Ascending aorta (tissue), 2 donors: ENCODE measurements at places on chromosomes 6 and 20.
A peak's percentile ranks its signal among the peaks of the same experiment; 100 is the strongest.

GRCh38 chr6:157535340-157536222, 154.6 kb downstream of the ZDHHC14 start:
- no peak overlapping the region for H3K27ac ChIP-seq
- H3K4me1 ChIP-seq: peaks cover 6% of the 10 kb centered on the region
- no peaks in the 10 kb centered on the region for H3K36me3 ChIP-seq

DNA sequence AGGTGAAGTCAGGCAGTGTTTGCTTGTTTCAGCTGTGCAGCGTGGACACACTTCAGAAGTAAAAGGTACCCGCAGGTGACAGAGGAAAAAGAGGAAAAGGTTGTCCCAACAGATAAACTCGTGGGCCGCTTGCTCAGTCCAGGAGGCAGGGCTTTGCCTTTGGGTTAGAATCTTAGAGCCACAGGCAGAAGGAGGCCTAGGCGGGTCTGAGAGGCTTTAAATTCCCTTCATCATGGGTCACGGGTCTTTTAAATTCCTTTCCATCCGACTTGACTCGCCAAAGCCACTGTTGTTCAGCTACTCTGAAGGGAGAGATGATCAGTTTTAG, 48.2 kb downstream of the AGPAT4 start:
- no peak overlapping the region for H3K4me3 ChIP-seq
- H3K27ac ChIP-seq: no peak overlapping the region
- no peaks in the 10 kb centered on the region for H3K4me1 ChIP-seq
- no peaks in the 10 kb centered on the region for H3K36me3 ChIP-seq

DNA sequence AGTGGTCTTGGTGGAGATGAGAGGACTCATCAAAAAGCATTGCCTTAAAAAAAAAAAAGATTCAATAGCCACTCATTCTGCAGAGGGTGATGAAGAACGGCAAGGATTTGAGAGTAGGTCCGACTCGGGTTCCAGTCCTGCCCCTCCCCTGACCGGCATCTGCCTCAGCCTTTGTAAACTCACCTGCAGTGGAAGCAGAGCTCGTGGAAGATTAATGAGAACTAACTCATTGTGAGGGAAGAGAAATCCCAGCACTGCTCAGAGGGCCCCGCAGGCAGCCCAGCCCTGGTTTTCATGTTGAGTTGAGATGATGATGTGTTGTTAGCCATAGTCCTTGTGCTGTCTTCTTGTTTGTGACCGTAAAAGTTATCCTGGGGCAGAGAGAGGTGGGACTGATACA, 59.4 kb downstream of the GCNT2 start:
- no peaks in the 10 kb centered on the region for H3K27me3 ChIP-seq
- no peak overlapping the region for H3K4me3 ChIP-seq
- DNase-seq: no peak
- H3K27ac ChIP-seq: no peak overlapping the region
- no peaks in the 10 kb centered on the region for H3K36me3 ChIP-seq

GRCh38 chr6:91291071-91291470, 704.2 kb upstream of the MAP3K7 start:
- H3K4me1 ChIP-seq: no peaks in the 10 kb centered on the region
- H3K27me3 ChIP-seq: no peaks in the 10 kb centered on the region
- no peak for DNase-seq

DNA sequence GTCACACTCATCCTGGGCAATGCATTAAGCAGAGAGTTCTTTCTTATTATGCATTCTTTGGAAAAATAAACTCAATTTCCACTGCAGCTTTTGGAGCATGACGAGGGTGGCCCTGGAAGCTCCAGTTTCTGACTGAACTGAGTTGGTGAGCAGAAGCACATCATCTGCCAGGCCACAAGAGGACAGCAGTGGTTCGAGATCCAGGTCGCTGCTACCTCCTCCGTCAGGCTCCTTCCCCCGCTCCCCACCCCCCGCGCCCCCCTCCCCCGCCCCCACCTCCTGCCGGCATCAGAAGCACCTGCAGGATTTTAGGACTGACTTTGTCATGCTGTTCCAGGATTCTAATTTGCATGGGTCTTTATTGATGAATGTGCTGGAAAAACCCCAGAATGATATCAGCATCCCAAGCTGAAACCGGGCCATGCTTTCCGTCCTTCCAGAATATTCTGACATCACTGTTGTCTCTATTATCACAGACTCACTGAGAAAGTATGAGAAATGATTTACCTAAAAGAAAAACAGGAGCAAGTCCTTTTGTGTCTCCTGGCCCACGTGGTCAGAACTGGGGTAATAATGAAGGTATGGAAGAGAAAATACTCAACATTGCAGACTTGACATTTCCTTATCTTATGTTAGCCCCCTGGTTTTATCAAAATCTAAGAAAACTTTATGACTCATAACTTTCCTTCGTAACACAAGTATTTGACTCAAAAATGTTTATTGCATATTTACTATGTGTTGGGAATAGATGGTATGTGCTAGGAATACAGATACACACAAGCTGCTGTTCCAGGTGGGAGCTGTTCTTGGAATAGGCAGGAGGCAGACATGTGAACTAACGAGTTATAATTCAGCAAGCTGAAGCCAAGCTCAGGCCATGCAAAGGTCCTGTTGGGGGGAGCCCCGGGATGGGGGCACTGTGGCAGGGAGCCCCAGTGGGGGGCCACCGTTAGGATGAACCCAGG, 220.2 kb upstream of the EXOC2 start:
- no peak for DNase-seq
- no peaks in the 10 kb centered on the region for H3K36me3 ChIP-seq
- H3K4me3 ChIP-seq: no peak overlapping the region
- H3K27me3 ChIP-seq: no peaks in the 10 kb centered on the region
- no peaks in the 10 kb centered on the region for H3K4me1 ChIP-seq

DNA sequence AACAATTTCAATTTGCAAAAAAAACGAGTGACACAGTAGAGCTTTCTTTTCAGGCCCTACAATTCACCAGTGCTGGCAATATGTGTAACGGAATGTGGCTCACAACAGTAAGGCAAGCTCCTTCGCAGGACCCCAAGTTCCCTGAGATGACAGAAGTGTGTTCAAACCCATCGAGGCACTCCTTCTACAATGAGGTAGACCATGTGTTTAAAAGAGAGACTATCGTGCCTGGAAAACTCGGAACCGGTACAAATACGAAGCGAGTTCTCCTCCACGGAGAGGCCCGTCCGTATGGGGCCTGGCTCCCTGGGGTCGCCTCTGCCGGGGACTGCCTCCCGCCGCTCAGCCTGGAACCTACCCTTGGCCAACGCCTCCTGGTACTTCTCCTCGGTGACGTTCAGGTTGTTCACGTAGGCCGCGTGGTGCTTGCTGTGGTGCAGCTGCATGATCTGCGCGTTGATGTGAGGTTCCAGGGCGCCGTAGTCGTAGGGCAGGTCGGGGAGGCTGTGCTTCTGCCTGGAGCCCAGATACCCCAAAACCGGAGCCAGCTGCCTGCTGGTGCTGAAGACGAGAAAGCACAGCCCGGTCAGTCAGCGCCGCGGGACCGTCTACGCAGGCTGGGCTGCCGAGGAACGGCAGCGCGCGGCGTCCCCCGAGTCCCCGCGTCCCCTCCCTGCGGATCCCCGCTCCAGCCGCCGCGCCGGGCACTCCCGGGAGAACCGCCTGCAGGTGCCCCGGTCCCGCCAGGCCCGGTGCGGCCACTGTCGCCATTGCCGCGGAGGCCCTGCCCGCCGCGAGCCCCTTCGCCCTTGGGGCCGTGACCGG, 526 bp downstream of the SOD2 start:
- peak overlapping the region; percentile 94 for H3K27ac ChIP-seq
- peak; percentile 80 for DNase-seq
- H3K4me3 ChIP-seq: peak overlapping the region; percentile 74
- no peaks in the 10 kb centered on the region for H3K27me3 ChIP-seq
- H3K4me1 ChIP-seq: peaks cover 8% of the 10 kb centered on the region

DNA sequence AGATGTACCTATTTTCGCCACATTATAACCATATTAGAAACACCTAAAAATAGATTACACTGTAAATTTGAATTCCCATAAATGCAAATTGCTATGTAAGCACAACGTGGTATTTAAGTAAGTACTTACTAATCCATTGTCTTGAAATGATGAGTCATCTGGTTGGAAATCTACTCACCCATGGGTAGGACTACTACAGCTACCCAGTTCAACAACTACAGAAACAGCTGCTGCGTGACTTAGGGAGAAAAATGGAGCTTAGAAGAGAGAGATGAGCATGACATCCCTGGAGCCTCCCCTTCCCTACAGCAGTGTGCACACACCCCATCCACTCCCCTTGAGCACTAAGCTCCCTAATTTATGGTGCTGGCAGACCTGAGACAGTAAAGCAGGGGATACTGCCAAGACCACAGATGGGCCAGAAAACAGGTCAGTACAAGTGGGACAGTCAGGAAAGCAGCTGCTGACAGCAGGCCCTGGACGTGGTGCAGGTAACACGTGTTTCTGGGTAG, 26.9 kb downstream of the RRAGD start:
- H3K36me3 ChIP-seq: no peaks in the 10 kb centered on the region
- DNase-seq: no peak
- no peaks in the 10 kb centered on the region for H3K27me3 ChIP-seq
- H3K4me1 ChIP-seq: no peaks in the 10 kb centered on the region
- no peak overlapping the region for H3K4me3 ChIP-seq

- H3K27me3 ChIP-seq: no peaks in the 10 kb centered on the region
- no peaks in the 10 kb centered on the region for H3K4me1 ChIP-seq
- H3K4me3 ChIP-seq: no peak overlapping the region
Measured at GRCh38 chr6:6867404-6867799, 240.4 kb upstream of the RREB1 start.

- H3K4me1 ChIP-seq: peaks cover 19% of the 10 kb centered on the region
- H3K4me3 ChIP-seq: peak overlapping the region; percentile 89
- H3K36me3 ChIP-seq: no peaks in the 10 kb centered on the region
- no peak for DNase-seq
- peak overlapping the region; percentile 13 for H3K27ac ChIP-seq
Measured at GRCh38 chr6:46486181-46486580, 5.1 kb downstream of the RCAN2 start.

GRCh38 chr20:57959589-57959988, 249.8 kb upstream of the PMEPA1 start:
- H3K4me3 ChIP-seq: no peak overlapping the region
- H3K27me3 ChIP-seq: no peaks in the 10 kb centered on the region
- H3K27ac ChIP-seq: no peak overlapping the region
- H3K36me3 ChIP-seq: no peaks in the 10 kb centered on the region
- DNase-seq: no peak

DNA sequence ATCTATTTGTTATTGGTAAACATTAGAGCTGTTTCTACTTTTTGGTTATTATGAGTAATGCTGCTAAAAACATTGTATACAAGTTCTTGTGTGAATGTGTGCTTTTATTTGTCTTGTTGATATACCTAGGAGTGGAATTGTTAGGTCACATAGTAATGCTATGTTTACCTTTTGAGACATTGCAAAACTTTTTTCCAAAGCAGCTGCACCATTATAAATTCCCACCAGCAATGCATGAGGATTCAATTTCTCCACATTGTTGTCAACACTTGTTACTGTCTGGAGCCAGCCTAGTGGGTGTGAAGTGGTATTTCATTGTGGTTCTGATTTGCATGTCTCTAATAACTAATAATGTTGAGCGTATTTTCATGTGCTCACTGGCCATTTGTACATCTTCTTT, 145.9 kb downstream of the CCDC170 start:
- H3K36me3 ChIP-seq: no peaks in the 10 kb centered on the region
- no peak overlapping the region for H3K27ac ChIP-seq
- no peaks in the 10 kb centered on the region for H3K27me3 ChIP-seq
- DNase-seq: no peak
- H3K4me1 ChIP-seq: no peaks in the 10 kb centered on the region

- no peaks in the 10 kb centered on the region for H3K4me1 ChIP-seq
- no peak for DNase-seq
- H3K36me3 ChIP-seq: no peaks in the 10 kb centered on the region
- no peak overlapping the region for H3K4me3 ChIP-seq
- no peak overlapping the region for H3K27ac ChIP-seq
Measured at GRCh38 chr6:48933136-48933535, 529.9 kb downstream of the MMUT start.

GRCh38 chr6:20142866-20143265, 69.4 kb downstream of the MBOAT1 start:
- DNase-seq: no peak
- H3K36me3 ChIP-seq: no peaks in the 10 kb centered on the region
- H3K4me3 ChIP-seq: no peak overlapping the region
- H3K27me3 ChIP-seq: no peaks in the 10 kb centered on the region
- H3K27ac ChIP-seq: no peak overlapping the region
- H3K4me1 ChIP-seq: no peaks in the 10 kb centered on the region

GRCh38 chr20:38751360-38751976, 3.2 kb downstream of the ACTR5 start:
- H3K4me3 ChIP-seq: no peak overlapping the region
- H3K27me3 ChIP-seq: no peaks in the 10 kb centered on the region
- H3K4me1 ChIP-seq: peaks cover 4% of the 10 kb centered on the region
- no peak for DNase-seq
- H3K27ac ChIP-seq: no peak overlapping the region

DNA sequence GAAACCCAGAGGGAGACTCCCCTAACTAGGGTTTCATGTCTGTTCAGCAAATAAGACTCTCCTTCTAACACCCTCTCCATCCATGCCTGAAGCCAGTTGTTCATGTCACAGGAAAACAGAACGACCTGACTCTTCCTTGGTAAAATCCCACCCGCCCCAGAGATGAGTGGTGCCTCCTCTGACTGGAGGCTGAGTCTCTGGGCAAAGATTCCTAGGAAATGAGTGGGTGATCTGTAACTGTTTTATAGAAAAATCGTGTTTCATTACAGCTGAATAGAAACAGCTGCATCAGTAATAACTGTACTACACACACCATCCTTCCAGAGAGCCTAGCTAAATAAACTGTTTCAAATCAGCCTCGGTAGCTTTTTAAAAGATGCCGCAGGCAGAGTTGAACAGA, 37.4 kb upstream of the MRPS10 start:
- H3K4me1 ChIP-seq: no peaks in the 10 kb centered on the region
- H3K36me3 ChIP-seq: peaks cover 19% of the 10 kb centered on the region
- H3K27ac ChIP-seq: no peak overlapping the region
- no peaks in the 10 kb centered on the region for H3K27me3 ChIP-seq
- no peak overlapping the region for H3K4me3 ChIP-seq

- H3K36me3 ChIP-seq: no peaks in the 10 kb centered on the region
- no peak overlapping the region for H3K27ac ChIP-seq
- no peaks in the 10 kb centered on the region for H3K4me1 ChIP-seq
Measured at GRCh38 chr6:81051952-81052351, 700.5 kb downstream of the TENT5A start.

- no peaks in the 10 kb centered on the region for H3K27me3 ChIP-seq
- peaks cover 20% of the 10 kb centered on the region for H3K4me1 ChIP-seq
- H3K27ac ChIP-seq: peak overlapping the region; percentile 66
- peaks cover 6% of the 10 kb centered on the region for H3K36me3 ChIP-seq
- no peak for DNase-seq
Measured at GRCh38 chr20:63687419-63688178, 8.9 kb upstream of the TNFRSF6B start.
